ENCODE measurements at places on chromosomes 5 and 9.
A peak's percentile ranks its signal among the peaks of the same experiment; 100 is the strongest.

GRCh38 chr9:20683351-20684034, 566 bp upstream of the FOCAD start:
- DNase-seq, result peak; percentile 17

- no peak for DNase-seq
Observed at GRCh38 chr9:35051069-35051967, 21.1 kb downstream of the VCP start.

DNA sequence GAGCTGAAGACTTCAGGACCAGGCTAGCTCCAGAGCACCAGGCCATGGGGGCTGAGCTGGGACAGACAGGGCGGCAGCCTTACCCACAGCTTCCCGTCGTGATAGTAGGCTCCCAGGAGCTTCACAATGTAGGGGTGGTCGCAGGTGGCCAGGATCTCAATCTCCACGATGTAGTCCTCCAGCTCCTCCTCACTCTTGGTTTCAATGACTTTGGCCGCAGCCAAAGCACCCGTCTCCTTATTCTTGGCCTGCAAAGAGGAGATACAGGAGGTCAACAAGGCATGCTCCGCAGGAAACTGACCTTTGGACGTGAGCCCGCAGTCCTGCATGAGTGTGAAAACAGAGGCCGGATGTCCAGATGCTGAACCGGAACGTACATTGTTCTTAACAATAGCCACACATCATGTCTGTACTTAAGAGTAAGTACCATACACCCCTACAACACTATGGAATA, 31.5 kb downstream of the STK10 start:
- no peak for DNase-seq

- no peak for DNase-seq
Observed at GRCh38 chr5:160274483-160274931, 37.9 kb downstream of the CCNJL start.

GRCh38 chr5:73204332-73204731, 31.3 kb downstream of the TMEM174 start:
- no peak for DNase-seq

GRCh38 chr5:2068531-2068930, 185.8 kb upstream of the IRX4 start:
- DNase-seq, result no peak

DNA sequence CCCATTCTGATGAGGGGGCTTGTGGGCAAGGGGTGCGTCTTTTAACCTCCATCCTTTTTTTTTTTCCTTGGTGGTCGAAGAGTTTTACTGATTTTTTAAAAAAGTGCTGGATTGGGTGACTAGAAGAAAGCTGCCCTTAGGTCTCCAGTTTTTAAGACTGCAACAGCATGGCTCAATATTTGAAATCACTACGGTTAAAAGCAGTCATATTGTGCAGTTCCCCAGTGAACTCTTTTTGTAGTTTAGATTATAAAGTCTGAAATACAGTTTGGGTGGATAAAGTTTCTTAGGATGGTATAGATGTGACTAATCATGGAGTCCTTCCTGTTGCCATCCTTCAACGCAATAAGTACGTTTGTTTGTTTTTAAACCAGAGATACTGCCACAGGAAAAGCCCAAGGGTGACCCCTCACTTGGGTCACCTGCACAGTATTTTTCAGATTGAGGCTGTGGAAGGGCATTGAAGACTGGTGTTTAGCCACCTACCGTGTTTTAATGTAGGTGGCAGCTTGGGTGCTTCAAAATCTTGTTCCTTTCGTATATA, 520 bp upstream of the DHFR start:
- no peak for DNase-seq

DNA sequence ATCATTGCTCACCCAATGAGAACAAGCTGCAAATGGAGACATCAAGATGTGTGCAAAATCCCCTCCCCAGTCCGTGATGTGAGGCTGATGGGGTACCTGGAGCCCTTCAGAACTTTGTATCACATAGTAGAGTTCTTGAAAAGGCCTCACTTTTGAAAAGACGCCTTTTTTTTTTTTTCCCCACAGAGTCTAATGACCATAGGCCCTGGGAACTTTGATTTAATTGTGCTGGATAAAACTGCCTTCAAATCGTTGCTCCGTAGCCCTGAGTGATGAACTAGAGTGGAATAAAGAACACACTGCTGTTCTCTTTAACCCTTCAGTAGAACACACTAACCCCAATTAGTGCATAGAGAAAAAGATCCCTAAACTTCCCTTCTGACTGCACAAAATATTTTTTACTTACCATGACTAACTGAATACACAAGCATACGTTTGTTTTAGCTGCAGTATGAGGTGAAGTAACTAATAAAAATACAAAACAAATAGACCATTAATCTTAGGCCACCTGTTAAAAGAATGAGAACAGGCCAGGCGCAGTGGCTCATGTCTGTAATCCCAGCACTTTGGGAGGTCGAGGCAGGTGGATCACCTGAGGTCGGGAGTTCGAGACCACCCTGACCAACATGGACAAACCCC, 15.1 kb downstream of the PSAT1 start:
- DNase-seq, result no peak

GRCh38 chr5:90949469-90950358, 391.1 kb downstream of the ADGRV1 start:
- DNase-seq, result no peak

DNA sequence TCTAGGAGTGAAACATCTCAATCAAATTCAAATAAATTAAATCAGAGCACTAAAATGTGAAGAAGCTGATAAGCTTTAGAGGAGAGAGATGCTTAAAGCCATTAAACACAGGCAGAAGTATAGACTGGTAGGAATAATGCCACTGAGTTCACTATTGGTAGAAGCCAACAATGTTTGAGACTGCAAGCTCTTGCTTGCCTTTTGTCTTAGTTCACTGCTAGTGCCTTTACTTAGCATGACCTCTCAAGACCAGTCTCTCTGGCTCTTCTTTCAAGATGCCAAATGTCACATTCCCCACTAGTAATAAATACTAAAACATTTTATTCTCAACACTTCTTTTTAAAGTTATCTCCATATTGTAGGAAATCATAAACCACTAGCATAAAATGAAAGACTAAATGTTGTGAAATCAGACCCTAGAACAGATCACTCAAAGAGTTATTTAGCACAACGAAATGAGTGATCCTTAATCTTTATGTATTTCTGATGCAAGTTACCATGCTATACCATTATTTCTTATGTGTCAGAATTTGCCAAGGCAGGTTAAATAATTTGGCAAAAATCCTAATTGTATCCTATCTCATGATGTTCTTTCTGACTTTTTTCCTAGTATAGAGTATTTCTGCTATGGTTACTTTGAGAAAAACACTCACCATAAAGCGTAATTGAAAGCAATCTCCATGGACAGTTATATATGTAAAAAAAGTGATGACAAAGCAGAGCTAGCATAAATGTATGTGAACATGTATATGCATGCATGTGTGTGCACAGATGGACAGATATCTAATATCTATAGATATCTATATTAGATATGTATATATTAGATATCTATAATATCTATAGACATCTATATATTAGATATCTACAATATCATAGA, 57.5 kb downstream of the PJA2 start:
- DNase-seq, result no peak

DNA sequence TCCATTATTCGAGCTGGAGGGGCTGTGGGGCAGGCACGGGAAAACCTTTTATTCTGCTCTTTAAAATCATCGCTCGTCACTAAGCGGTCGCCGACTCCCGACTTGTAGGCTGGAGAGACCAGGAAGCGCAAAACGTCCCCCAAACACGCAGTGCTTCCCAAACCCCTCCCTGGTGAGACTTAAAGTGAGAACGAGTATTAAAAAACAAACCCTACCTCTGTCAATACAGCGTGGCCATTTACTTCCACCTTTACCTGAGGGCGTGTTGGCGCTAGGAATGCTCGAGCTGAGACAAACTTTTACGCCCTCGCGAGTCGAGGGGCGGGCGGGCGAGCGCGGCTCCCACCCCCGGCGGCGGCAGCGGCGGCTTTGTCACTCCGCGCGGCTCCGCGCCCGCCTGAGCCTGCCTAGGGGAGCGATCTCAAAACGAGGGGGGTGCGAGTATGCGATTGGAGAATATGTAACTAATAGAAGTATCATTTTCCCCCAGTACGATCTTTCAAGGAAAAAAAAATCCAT, at the start of gene NR2F1-AS1:
NR2F1-AS1 (minus strand) TSS at position 293 of the 519 bp plus-strand sequence.
- DNase-seq, result no peak

GRCh38 chr5:60161340-60161934, 267.9 kb upstream of the PDE4D start:
- DNase-seq, result no peak

DNA sequence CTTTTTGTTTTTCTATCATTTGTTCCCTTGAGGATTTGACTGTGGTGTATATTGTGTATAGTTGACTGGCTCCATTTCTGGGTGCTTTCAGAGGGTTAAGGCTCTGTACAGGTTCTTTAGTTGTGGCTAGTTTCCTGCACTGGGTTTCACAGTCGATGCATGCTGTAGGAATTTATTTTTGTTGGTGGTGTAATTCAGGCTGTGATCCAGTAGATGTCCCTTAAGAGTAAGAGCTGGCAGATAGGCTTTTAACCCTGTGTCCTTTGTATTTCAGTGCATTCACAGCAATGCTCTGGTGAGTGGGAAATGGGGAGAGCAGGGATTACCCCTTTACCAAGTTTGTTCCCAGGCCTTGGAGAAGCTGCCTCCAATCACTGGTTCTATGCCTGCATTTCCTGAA, 112.9 kb downstream of the SPATA31D1 start:
- DNase-seq, result no peak

DNA sequence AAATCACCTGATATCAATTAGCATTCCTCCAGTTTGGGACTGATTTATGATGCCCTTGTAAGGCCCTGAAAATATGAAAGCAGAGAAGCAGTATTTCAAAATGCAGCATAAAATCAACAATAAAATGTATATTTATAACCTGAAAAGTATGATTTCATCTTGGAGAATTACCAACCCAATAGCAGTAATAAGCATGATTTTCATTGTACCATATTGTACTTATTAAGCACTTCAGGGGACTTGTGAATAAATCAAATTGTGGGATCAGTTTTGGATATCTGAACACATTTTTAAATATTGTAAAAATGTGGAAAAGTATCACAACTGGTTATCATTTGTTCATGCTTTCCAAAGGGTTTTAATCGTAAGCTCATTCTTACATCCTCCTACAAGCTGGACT, 250.8 kb downstream of the DMRT2 start:
- DNase-seq, result no peak

DNA sequence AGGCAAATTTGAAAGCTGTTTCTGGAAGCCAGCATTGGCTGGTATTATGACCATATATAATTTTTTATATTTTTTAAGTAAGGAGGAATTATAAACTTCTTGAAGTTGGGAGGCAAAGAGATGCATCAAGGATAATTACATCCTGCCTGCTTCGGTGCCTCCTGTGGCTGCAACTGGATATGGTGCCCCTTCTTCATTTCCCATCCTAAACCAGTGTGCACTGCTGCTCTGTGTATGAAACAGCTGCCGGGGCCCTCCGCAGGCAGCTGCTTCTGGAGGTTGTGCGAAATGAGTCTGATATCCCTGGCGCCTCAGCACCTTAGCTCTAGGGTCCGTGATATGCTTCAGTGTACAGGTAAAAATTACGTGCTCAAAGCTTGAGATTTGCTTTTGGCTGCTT, 304.2 kb downstream of the ENC1 start:
- DNase-seq, result no peak

- DNase-seq, result no peak
Observed at GRCh38 chr9:116555556-116556155, 131.4 kb upstream of the TRIM32 start.

DNA sequence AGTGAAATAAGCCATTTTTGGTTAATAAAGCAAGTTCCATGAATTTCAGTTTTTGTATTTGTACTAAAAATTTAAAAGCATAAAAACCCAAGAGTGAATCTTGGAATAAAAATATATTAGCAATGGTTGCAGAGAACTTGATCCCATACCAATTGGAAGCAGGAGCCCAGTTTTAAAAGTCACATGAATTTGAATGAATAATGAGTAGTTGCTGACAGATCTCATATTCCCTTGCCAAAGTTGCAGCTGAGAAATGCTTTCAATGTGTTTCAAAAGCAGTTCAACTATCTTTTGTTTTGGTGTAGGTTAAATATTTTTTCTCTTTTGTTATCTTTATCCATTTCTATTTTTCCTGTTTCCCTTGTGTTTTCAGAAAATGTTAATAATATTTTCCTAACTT, 818.6 kb downstream of the CDH18 start:
- no peak for DNase-seq

DNA sequence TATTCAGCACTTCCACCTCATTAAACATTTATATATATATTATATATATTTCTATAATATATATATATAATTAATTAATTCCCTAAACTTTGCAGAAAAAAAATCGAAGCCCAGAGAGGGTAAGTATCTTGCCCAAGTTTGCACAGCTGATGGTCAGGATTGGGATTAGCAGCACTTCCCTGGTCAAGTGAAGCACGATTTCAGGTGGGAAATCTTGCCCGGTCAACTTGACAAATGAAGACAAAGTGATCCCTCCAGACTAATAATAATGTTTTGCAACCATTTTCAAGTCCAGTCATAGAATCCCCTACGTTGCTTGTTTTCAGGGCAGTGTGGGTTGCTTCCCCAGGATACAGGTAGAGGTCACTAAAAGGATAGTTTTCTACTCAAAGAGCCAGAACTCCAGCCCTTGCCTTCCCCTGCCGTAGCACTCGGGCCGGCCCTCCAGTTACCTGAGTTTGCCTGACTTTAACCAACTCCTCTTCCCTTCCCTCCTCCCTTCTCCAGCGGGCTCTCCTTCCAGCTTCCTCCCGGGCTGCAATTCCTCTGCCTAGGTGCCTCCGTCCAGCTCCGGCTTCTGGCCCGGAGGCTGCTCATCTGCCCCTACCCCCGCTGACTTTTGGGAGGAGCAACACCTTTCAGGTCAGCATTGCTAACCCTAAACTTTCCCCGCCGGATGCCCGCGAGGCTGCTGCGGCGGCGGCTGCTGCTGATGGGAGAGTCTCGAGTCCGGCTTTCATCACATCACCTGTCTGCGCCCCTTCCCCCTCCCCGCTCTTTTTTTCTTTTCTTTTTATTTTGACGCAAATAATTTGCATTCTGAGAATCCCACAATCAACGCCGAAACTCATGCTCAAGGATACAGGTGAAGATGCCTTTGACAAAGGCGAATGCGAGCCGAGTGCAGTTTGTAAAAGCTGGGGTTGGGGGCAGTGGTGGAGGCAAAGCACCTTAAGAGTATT, 930 bp downstream of the PRLR start:
- no peak for DNase-seq

Measured in effector memory CD4-positive, alpha-beta T cell (primary cell).